ENCODE measurements at places on chromosomes 12 and 14.

DNA sequence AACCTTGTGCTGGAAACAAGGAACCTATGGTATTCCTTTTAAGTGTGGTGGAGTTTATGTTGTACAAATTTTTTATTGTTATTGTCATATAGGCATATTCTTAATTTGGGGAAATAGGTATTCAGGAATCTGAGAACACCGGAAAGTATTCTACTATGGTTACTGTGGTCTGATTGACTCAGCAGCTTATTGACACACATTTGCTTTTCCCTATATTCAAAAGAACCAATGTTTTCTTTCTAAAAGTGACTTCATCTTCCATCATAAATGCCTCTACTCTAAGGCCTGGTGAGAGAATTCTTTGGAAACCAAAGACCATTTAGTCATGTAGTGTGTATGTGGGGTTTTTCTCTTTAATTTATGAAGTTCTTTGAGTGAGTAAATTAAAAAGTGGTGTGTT is 474.8 kb downstream of the TMTC2 start:
- DNase-seq: no peak

GRCh38 chr14:38044710-38045109 is 163.0 kb upstream of the SSTR1 start:
- no peak for DNase-seq

- DNase-seq: no peak
Observed at GRCh38 chr14:87732562-87732961, 260.4 kb downstream of the GALC start.

GRCh38 chr14:48842785-48843184 is 743.4 kb downstream of the RPS29 start:
- DNase-seq: no peak

GRCh38 chr14:99232714-99233214 is 39.2 kb downstream of the BCL11B start:
- DNase-seq: no peak

DNA sequence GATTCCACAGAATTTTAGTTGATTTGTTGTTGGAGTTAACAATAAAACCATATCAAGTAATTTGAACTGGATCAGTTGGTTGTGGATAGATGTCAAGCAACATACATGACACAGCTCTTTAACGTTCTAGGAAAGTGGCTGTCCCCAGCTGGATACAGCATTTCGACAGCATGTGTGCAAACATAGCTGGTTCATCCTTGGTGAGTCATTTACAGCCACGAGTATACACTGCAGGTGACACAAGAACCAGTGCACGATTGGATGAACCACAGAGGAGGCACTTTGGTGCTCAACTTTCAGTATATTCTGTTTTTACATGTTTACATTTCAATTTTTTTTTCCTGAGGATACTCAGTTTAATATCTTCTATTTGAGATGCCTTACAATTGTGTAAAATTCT is 242.4 kb downstream of the TMEM117 start:
- DNase-seq: no peak

DNA sequence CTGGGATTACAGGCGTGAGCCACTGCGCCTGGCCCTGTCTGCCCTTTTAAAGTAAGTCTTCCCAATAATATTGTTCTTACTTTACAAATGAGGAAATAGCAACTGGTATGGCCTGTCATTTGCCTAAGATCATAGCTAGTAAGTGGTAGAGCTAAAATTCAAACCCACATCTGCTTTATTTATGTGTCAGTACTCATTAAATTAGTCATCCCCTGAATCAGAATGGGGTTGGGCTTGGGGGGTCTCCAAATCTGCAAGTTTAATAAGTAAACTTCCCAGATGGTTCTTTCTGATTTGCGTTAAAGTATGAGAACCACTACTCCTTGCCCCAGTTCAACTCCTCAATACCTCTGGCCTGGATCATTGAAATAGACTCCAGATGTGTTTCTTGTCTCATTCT is 96.2 kb downstream of the FAR2 start:
- DNase-seq: no peak

DNA sequence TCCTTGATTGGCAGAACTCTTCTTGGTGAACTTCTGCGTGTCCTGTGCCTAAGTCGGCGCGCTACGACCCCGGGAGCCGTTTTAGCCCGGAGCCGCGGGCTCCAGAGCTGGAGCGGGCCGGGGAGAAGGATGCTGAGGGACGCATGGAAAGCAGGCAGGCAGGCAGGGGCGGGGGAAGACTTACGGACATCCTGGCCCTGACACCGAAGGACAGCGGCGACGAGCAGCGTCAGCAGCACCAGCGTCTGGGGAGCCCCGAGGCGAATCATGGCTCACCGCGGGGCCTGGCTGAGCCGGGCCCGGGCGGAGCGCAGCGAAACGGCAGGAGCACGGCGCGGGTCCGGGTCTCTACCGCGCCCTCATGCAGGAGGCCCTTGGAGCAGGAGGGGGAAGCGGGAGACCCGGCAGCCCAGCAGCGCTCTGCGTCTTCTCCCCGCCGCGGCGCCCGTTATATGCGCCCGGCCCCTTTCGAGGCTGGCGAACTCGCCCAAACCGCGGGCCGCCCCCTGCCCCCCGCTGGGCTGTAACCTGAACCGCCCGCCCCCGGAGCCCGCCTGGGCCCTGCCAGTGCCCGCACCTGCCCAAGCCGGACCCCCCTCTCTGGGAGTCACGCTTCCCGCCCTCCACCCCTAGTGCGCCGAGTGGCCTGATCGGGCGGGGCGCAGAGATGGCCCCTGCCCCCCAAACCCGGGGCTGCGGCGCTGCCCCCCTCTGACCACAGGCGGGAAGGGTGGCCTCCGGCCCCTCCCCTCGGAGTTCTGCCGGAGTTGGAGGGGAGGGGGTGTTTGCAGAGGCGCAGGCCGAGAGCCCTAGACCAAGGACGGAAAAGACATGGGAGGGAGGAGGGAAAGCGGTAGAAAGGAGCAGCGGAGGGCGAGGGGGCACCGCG is at the start of gene COL2A1:
Gene COL2A1, minus strand, starts transcription at position 424 of the 889 bp plus-strand sequence. Its CDS starts 155 bp downstream, at position 269.
- no peak for DNase-seq

DNA sequence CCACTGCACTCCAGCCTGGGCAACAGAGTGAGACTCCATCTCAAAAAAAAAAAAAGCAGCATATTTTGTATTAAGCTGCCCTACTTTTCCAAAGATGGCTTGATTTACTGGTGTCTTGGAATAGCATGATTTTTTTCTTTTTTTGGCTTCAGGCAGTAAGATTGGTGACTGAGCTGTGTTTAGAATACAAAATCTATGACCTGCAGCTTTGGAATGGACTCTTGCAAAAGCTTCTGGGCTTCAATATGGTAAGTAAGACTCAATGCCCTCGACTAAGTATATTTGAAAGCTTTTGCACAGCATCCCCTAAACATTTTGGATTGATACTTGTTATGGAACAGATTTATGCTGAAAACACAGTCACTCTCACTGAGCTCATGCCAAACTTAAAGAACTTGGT is 87.8 kb downstream of the KNTC1 start:
- DNase-seq: no peak

- DNase-seq: no peak
Observed at GRCh38 chr14:104654119-104654518, 35.3 kb upstream of the INF2 start.

DNA sequence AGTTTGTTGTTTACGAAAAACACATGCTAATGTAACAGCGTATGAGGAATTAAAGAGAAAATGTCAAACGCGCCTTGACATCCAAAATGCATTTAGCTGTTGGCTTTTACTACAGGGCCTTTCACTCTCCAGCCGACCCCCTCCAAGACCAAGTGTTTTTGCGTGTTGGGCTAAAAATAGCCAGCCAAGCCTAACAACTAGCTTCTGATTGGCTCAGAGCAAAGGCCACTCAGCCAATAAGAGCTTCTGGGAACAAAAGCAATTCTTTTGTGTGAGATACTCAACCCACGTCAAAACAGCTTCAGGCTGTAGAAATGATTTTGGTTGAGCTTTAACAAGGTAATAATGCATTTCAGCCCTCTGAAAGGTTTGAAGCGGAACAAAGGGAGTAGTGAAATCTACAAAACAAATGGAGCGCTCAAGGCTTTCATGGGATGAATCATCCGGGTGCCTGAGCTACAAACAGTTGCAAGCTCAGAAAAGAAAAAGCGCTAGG is 198.7 kb upstream of the DCN start:
- peak; percentile 73 for DNase-seq

- DNase-seq: no peak
Observed at GRCh38 chr12:29146196-29146595, 2.9 kb upstream of the FAR2 start.

- DNase-seq: no peak
Observed at GRCh38 chr14:101457301-101457935, 103.9 kb upstream of the DIO3 start.

DNA sequence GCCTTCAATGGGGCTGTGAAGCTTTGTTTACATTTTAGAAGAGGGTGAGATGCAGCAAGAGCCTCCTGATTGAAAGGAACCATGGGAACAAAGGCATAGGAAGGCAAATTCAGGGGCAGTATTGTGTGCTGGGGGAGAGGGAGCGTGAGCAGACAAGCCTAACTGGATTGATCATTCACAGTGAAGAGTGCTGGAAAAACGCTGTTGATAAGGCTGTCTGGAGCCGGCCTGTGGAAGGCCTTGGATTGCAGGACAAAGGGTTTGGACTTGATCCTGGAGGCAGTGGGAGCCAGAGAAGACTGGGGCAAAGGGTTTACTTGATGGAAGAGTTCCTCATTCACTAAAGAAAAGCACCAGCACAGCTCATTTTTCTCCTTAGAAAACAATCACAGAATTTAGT is 160.5 kb downstream of the PAH start:
- DNase-seq: no peak

- no peak for DNase-seq
Observed at GRCh38 chr14:99718031-99718810, 34.1 kb downstream of the CYP46A1 start.

GRCh38 chr12:89474615-89475014 is 50.0 kb downstream of the GALNT4 start:
- no peak for DNase-seq

DNA sequence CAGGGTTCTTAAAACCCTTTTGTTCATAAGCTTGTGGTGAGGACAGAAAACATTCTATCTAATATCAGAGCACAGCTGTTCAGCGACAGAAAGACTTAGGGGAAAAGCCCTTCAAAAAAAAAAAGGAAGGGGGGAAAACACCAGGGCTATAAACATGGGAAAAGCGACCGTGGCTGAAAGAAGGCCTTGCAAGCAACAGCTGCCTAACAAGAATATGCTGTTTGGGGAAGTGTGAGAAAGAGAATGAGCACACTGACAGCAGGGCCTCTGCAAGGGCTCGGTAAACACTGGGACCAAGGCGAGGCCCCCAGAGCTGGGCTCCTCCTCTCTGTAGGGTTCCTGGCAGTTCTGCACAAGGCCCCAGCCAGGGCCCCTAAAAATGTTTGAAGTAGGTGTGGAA is 27.4 kb upstream of the CCND2 start:
- DNase-seq: no peak

DNA sequence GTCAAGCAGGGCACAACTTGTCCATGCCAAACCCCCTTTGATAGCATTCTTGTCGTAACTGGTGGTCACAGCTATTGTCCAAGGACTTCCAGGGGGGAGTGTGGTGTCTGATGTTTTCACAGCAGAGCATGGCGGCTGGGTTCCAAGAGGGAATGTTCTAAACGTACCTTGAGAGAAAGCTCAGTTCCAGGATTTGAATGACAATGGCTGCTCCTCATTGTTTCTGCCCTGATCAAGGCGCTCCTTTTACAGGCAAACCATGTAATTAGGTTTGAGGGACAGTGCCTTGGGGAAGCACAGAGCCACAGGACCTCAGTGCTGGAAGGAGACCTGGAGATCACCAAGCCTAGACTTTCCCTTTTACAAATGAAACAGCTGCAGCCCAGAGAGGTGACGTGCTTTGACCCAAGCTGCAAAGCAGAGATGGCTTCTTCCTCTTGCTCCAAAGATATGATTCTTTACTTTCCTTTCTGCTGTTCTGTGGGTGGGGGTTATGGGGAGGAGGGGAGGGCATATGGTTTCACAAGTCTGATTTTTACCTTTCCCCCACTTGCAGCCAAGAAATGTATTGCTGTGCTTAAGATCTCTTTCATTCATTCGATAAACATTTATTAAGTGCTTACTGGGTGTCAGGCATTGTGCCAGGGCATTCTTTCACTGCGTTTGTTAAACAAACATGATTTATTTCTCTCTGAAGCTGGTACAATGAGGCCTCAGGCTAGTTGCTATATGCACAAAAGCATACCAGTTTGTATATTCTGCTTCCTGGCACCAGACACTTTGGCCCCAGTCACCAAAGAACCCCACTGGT is 172.8 kb downstream of the KTN1 start:
- DNase-seq: peak; percentile 91

DNA sequence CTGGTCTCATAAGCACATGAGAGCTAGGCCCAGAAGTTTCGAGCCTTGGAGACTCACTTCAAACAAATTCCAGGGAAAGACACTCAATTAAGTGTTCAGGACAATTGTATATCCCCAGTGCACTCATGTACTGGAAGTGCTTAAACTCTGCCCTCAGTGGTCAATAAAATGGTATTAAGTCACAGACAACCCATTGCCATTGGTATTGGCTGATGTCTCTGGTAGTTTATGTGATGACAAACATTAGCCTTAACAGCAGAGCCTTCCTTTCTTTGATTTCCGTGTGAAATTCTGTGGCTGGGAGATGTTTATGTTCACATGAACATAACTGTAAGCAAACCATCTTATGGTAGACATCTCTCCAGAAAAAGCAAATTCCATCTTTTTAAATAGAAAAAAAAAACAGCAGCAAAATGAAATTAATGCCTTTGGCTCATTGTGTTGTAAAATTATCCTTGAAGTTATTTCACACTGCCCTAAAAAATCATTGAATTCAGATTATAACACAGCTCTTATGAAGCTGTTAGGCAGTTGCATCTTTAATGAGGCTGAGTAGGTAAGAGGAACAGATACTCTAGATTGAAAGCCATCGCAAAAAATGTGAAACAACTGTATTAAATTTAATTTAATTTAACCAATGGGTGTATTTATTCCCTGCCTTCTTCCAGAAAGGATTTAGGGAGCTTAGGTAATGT is 216.2 kb upstream of the PLEKHG7 start:
- DNase-seq: no peak

DNA sequence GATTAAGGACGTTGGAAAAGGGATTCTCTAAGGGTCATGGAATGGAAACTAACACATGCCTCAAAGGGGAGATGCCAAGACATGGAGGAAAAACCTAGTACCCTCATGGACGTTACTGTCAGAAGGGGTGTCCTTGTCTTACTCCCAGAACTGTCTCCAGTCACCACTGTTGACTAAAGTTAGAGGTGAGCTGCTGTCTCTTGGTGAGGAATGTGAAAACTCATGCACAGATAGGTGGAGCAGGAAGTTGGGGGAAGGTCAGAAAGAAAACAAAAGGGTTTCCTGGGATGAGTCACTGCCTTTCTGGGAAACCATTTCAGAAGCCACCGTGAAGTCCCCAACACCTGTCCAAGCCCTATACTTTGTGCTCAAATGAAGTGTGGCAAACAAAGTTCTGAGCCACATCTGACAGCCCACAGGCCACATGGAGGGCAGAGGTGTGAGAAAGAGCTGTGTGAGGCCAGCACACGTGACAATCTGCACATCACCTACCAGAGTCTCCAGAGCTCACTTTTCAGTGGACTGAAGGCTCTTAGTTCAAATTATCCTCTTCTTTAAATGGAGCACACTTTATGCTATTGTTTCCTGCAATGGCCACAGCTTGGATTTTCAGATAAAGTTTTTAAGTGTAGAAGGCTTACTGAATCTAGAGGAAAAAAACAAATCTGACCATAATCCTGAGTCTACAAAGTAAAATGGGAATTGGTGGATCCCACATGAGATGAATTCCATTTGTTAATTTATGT is 92.9 kb upstream of the EGLN3 start:
- DNase-seq: peak; percentile 72

All from dermis microvascular lymphatic vessel endothelial cell (primary cell).